ENCODE measurements at places on chromosomes 5 and 9.

DNA sequence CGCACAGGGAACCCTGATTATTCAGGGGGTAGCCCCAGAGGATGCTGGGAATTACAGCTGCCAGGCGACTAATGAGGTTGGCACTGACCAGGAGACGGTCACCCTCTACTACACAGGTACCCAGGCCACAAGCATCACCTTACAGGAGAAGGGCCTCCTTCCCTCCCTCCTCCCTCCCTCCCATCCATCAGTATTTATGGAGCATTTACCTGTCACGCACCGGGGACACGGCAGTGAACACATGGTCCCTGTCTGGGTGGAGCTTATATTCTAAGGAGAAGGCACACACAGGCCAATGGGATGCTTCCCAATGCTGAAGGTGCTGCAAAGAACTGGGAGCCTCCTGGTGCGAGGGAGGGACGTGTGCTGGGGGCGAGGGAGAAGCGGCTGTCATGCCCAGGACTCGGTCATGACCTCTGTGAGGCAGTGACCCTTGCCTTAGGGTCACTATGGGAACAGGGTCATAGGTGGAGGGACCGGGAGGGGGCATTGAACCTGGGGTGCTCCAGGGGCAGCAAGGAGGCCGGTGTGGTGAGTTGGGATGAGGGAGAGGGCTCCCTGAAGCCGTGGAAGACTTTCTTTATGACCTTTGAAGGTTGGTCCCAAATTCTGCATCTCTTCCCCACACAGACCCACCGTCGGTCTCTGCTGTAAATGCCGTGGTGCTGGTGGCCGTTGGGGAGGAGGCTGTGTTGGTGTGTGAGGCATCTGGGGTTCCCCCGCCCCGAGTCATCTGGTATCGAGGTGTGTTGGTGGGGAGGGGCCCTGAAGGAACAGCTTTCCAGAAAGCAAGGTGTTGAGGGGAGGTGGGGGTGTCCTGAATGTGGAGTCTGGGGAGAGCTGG lies 41.5 kb downstream of the HMCN2 start:
- no peak for DNase-seq

DNA sequence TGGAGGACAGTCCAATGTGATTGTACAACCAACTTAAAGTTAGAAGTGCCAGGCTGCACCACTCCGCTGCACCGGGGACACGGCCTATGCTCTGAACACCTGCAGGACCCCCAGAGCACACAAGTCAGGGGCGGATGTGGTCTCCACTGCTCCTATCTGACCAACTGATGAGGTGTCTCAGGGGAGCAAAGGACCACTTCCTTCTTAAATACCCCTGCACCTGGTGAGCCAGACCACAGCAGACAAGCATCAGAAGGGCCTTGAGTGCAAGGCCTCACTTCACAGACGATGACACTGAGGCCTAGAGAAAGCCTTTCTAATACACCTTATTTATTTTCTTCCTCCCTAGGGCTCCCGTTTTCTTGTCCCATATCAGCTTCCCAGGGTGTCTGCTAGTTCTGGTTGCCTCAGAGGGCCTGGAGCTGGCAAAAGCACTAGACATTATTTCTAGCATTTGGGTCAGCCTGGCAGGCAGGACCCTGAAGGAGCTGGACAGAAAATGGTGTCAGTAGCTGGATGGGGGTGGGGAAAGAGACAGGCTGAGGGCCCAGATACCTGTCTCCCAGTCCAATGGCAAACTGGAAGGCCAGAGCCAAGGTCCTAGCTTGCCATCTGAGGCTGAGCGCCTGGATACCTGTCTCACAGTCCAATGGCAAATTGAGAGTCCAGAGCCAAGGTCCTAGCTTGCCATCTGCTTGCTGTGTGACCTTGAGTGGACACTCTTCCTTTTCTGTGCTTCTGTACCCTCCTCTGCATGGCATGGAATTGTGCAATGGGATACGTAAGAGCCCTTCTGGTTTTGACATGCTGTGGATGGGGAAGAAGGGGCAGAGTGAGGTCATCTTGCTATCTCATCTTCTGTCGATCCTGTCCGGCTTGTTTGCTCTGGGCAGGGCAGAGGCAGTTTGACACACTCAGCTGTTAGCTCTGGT lies 9.0 kb downstream of the CCDC69 start:
- no peak for DNase-seq

DNA sequence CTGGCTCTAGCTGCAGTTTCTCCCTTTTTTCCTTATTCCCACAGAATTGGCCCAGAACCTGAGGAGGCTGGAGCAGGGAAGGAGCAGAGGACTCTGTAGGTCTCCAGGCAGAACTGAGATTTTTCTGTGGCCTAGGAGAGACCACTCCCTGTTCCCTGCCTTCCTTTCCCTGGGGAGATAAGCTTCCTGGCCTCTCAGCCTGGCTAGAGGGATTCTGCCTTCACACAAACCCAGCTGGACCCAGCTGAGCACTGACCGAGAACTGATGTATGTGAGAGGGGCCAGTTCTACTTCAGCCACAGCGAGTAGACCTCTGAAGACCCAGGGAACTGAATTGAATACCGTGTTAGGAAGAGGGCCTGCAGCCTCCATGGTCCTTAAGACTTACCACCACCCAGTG lies 48.0 kb downstream of the RUSC2 start:
- DNase-seq = no peak

- no peak for DNase-seq
These were observed 168.6 kb downstream of the CARTPT start for GRCh38 chr5:71887680-71888079.

- DNase-seq = no peak
These were observed 50.0 kb upstream of the RAI14 start for GRCh38 chr5:34606101-34606500.

DNA sequence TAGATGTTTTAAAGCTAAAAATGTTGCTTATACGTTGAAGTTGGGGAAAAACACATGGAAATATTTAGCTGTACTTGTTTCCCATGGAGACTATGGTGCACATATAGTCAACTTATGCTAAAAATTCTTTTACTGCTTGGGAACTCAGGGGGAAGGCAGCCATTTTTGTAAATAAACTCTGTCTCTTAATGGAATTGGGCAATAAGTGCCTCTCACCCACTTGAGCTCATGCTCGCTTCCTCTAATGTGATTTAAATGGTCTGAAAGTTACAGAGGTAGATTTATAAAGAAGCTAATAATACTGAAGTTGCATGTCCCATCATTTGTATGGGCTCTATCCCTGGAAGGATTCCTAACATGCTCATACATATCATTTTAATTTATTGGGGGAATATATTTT lies 523.8 kb downstream of the RASEF start:
- DNase-seq = no peak

DNA sequence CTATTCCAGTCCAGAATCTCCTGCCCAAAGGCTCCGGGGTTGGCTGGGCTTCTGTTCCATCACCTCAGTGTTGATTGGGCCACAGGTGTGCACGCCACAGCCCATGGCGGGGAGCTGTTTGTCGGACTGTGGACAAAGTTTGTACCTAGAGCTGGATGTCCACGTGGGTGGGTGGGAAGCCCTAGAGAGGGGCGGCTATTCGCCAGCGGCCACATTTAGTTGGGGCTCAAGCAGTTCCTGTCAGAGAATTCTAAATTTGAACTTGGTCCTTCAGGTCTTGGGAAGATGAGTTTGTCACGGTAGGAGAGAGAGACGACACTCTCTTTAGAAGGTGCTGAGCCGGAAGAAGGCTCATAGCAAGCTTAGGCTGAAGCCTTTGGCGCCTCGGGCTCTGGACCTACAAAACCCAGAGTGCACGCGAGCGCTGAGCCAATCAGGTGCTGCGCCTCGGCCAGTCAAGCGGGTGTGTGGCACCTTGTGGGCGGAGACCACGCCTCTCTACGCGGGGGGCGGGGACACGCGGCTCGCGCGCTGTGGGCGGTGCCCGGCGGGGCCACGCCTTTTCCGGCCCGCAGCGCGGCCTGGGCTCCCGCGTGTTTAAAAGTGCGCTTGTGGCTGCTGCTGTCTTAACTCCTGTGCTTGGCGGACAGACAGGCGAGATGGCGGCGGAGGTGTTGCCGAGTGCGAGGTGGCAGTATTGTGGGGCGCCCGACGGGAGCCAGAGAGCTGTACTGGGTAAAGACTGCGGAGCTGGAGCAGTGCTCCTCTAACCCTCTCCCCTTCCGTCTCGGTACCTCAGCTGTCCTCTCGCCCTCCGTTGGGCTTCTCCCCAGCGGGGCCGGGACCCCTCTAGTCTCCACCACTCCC lies at the start of gene POLR1E:
Gene POLR1E (plus strand): TSS at position 560 of the 867 bp plus-strand sequence. CDS start 100 bp downstream, at position 660.
- DNase-seq = peak; percentile 96

DNA sequence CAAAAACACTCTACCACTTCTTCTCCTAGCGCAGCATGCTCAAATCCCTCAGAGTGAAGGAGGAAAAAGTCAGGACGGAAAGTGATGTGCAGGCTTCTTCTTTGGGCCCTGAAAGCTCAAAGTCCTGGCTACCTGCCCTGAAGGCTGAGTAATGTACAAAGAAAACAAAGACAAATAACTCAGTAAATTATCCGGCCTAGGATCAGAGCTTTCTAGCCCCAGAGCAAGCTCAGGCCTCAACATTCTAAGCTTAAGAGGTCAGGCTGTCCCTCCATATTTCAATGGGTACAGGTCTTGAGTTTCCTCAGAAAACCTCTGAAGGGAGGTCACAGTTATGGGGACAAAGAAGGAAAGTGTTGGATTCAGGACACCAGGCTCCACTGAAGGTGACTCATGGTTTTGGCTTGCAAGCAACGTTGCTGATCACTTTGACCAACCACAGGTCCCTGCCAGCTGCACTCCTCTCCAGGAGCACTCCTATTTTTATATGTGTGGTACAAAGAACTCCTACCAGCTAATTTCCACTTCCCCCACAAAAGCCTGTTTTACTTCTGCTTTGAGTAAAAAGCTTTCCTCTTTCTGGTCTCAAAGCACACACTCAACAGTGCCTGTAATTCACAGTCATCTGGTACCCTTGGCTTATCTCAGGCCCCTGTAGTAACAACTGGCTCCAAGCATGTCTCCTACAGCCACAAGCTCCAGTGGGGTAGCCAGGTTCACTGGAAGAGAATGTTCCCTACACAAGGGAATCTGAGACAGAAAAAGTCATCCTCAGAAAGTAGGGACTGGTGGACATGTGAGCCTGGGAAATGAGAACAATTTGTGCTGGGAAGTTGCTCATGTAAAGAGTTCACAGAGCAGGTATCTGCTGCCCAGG lies 115.7 kb downstream of the UGCG start:
- peak; percentile 79 for DNase-seq

DNA sequence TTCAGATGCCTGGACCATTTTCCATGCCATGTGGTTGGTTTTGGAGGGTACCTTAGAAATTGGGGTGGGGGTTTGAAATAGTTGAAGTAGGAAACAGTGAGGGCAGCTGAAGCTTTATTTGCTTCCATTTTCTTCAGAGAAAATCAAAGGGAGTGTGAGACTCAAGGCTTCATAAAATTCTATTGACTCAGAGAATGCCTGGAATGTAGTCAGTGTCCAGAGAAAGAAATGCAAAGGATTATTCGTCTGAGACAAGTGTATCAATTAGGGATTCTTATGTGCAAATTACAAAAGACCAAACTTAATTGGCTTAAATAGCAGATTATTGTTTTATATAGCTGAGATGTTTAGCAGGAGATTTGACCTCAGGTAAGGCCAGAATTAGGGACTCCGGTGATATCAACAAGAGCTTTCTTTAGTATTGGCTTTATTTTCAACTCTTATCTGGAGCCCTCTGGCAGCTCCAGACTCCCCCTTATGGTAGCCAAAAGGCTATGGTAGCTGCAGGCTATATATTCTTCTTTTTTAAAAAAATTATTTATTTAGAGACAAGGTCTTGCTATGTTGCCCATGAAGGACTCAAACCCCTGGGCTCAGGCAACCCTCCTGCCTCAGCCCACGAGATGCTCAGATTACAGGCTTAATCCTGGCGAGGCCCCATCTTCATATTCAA lies 38.9 kb downstream of the PTTG1 start:
- no peak for DNase-seq

- DNase-seq = no peak
These were observed 3.9 kb upstream of the LMX1B start for GRCh38 chr9:126609711-126610388.

DNA sequence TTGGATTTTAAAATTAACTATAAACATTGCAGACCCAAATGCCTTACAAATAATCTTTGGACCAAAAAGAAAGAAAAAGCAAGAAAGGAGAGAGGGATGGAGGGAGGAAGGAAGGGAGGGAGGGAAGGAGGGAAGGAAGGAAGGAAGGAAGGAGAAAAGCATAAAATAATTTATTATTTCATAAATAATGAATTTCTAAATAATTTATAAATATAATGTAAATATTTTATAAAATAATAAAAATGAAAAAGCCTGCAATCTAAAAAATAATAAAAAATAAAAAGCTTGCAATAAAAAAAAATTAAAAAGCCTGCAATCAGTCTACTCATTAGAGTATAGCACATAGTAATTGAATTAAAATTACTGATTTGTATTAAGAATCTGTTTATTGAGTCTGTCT lies 614.3 kb downstream of the ISL1 start:
- DNase-seq = no peak

Measured in mucosa of gallbladder (tissue), 1 donor.